ENCODE measurements at places on chromosomes 6 and 20.

- no peak for DNase-seq
These were observed 257.1 kb downstream of the BCKDHB start for GRCh38 chr6:80363501-80364122.

DNA sequence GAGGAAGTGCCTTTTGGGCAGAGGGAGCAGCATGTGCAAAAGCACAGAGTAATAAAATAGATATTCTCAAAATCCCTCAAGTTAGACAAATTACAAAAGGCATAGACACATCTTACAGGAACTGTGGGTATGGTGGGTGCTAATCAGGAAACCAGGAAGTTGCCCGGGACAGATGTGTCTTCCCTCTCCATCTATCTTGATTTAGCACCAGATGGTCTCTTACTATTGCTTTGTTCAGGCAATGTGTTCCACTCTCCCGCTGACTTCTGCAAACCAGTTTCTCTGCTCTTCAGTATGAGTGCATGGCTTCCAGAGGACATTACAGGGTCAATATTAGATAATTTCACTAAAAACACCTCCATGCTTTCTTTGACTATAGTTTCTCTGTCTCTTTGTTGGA is 13.2 kb downstream of the CITED2 start:
- no peak for DNase-seq

- DNase-seq = no peak
These were observed 113.2 kb downstream of the FNDC1 start for GRCh38 chr6:159282421-159282820.

- peak; percentile 14 for DNase-seq
These were observed 38.1 kb downstream of the BICRAL start for GRCh38 chr6:42819803-42820511.

- DNase-seq = peak; percentile 20
These were observed 87.5 kb downstream of the CRYBG1 start for GRCh38 chr6:106448000-106448426.

DNA sequence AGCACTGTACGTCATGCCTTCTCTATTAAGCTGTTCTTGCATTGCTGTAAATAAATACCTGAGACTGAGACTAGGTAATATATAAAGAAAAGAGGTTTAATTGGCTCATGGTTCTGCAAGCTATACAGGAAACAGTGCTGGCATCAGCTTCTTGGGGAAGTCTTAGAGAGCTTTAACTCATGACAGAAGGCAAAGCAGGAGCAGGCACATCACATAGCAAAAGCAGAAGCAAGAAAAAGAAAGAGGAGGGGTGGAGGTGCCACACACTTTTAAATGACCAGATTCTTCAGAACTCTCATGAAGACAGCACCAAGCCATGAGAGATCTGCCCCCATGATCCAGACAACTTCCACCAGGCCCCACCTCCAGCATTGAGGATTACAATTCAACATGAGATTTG is 30.1 kb downstream of the CYB5R4 start:
- DNase-seq = no peak

DNA sequence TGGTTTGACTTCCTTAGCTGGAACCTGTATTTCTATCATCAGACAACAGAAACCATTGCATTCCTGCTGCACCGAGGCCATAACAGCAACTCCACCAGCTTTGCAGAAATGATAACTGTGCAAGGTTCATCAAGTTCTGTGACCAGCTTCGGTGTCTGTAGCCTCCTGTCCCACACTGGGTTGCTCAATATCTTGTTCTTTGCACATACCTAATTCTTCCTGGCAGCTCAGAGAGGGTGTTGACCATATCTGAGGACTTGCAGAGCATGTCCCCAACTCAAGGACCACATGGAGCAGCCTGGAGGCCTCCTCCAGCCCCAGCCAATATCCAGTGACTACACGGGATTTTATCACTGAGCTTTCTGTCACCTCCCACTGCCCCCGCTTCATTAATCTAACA is 59.3 kb upstream of the SCAF8 start:
- no peak for DNase-seq

- DNase-seq = no peak
These were observed 7.7 kb downstream of the HBS1L start for GRCh38 chr6:135046912-135047311.

GRCh38 chr6:21111093-21111725 is 482.3 kb upstream of the SOX4 start:
- no peak for DNase-seq

GRCh38 chr6:29011276-29011734 is 6.2 kb upstream of the ZNF311 start:
- DNase-seq = peak; percentile 39

DNA sequence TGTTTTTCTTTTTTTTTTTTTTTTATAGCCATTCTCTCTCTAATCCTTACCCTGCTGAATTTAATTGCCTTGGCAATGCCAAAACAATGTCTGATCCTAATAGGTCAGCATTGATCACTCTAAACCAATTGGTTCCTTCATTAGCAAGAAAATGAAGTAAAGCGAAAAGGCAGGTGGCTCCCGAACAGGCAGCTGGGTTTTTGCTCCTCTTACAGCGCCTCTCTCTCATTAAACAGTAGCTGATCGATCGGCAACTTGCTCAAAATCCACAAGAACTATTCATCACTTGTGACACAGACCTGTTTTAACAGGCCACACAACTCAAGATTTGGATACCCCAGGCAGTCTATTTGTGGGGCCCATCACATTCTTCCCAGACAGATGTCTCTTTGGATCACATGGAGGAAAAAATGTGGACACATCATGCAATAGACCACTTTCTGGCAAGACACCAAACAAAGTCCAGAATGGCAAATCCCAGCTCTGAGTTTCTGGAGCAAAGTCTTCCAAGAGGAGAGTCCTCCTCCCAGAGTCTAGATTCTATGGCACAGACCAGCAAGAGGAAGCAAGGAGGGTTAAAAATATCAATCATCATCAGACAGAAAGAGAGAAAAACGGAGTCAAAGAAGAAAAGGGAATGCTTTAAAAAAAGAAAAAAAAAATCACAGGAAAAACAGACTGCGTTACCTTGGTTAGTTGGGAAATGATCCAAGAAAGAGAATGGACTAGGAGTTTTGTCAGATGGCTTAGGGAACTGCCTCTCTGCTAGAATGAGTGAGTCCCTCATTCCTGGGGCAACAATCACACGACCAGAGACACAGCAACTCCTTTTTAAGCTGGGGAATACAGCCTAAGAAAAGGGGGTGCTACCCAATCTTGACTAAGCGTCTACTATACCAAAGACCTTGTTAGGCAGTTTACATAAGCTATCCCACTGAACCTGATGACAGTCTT is 247.8 kb downstream of the BTBD9 start:
- no peak for DNase-seq

DNA sequence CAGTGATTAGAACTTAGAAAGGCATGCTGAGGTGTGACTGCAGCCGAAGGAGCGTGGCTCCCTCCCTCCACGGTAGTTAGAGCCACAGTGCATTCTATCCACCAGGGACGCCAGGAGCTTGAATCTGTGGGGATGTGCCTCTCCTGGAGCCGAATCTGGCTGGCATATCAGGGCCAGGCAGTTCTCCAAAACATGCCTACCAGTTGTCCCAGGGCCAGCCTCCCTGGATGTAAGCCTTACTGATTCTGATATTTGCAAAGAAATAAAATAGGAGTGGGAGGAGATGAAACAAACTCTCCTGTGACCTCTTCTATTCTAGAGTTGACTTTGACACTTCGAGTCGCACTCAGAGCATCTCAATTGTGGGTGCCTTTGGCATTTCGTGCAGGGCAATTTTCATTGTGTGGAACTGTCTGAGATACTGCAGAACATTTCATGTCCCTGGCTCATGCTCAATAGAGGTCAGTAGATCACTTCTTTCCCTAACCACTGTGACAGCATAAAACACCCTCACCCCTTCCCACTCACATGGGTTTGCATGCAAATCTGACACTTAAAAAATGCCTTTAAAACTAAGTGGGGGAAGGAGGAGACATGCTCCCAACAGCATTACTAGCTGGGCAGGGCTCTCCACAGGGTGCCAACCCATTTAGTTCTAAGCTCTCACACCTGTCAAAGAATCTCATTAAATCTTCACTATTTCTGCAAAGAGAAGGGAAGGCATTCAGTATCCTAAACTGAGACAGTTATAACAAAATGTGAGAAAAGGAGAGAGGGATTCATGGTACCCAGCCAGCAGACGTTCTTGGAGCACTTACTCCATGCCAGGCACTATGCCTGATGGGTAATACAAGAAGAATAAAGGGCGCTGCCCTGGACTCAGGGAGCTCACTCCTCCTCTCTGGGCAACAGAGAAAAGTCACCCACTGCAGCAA is 378.9 kb downstream of the PREX1 start:
- no peak for DNase-seq

- no peak for DNase-seq
These were observed 525 bp downstream of the FAM229B start for GRCh38 chr6:112087916-112088315.

Data from CD4-positive, alpha-beta T cell treated with Interleukin-6 at 100 ng/mL for 8 hours (primary cell).